Activated naive CD4-positive, alpha-beta T cell treated with anti-CD3 and anti-CD28 coated beads, Interleukin-2, amount 10 ng/mL, durations not matched to agents 7 days and 5 days (primary cell): ENCODE measurements at places on chromosomes 4 and X.

GRCh38 chr4:120630427-120630826 lies 292.1 kb downstream of the PRDM5 start:
- no peak overlapping the region for H3K27ac ChIP-seq
- H3K4me1 ChIP-seq, result no peaks in the 10 kb centered on the region
- H3K36me3 ChIP-seq, result no peaks in the 10 kb centered on the region
- H3K4me3 ChIP-seq, result no peak overlapping the region
- DNase-seq, result no peak

- H3K27me3 ChIP-seq, result peaks cover 6% of the 10 kb centered on the region
- H3K27ac ChIP-seq, result no peak overlapping the region
- DNase-seq, result no peak
- H3K4me1 ChIP-seq, result no peaks in the 10 kb centered on the region
- H3K36me3 ChIP-seq, result no peaks in the 10 kb centered on the region
These were observed 49.8 kb downstream of the RWDD4 start for GRCh38 chr4:183609151-183609550.

- H3K27me3 ChIP-seq, result no peaks in the 10 kb centered on the region
- no peak overlapping the region for H3K27ac ChIP-seq
- H3K4me3 ChIP-seq, result no peak overlapping the region
- H3K4me1 ChIP-seq, result peaks cover 20% of the 10 kb centered on the region
- no peak for DNase-seq
These were observed 827 bp upstream of the RTL3 start for GRCh38 chrX:78659955-78660354.

DNA sequence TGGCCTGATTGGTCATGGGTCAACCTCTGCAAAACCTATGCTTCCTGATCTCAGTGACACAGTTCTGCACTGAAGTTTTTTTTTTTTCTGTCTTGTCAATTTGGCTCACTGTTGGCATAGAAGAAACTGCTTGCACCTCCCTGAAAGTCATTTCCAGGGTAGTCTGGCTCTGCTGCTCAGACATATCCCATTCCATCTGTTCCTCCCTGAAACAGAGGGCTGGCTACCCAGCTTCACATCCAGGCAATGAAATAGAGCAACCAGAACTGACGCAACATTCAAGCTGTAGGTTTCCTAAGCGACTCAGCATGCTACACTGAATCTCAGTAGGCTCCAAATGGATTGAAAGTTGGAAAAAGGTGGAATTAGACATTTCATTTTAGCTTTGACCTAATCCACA lies 176.8 kb upstream of the MBNL3 start:
- H3K36me3 ChIP-seq, result no peaks in the 10 kb centered on the region
- H3K27ac ChIP-seq, result no peak overlapping the region
- no peak overlapping the region for H3K4me3 ChIP-seq

- H3K4me3 ChIP-seq, result no peak overlapping the region
- peaks cover 5% of the 10 kb centered on the region for H3K36me3 ChIP-seq
- H3K4me1 ChIP-seq, result peaks cover 13% of the 10 kb centered on the region
- no peak for DNase-seq
- H3K27me3 ChIP-seq, result peaks cover 44% of the 10 kb centered on the region
These were observed 2.4 kb upstream of the PKD2 start for GRCh38 chr4:88005076-88005475.

DNA sequence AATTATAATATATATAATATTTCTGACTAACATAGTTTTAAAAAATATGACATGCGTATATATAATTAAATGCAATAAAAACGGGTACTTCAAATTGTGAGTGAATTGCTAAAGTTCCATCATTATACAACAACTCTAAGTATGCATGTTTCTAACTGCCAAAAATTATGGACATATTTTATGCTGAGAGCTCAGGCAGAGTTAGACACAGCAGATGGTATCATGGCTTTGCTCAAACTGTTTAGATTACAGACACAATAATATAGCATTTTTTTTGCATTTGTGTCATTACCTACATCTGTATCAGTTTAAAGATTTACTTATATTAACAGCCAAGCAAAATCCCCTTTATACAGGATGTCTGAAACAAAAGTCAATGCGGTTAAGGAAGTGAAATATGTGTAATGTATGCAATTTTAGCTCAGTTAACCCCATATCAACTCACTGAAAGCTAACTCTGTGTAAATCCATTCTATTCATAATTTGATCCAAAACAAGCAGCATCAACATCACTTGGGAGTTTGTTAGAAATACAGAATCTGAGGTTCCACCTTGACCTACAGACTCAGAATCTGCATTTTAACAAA lies 119.1 kb upstream of the CNKSR2 start:
- H3K4me3 ChIP-seq, result no peak overlapping the region
- H3K36me3 ChIP-seq, result no peaks in the 10 kb centered on the region
- H3K27me3 ChIP-seq, result no peaks in the 10 kb centered on the region
- no peaks in the 10 kb centered on the region for H3K4me1 ChIP-seq
- no peak for DNase-seq
- H3K27ac ChIP-seq, result no peak overlapping the region

DNA sequence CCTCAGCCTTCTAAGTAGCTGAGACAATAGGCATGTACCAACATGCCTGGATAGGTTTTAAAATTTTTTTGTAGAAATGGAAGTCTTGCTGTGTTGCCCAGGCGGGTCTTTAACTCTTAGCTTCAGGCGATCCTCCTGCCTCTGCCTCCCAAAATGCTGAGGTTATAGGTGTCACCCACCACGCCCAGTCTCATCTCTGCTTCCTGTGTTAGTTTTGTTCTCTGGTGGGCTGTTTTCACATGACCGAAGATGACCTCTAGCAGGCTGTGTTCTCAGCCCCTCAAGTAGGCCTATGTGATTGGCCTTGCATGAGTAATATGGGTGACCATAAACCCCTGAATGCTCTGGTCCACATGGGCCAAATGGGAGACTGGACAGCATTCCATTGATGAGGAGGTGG lies 56.8 kb upstream of the MSANTD1 start:
- no peak overlapping the region for H3K4me3 ChIP-seq
- H3K27me3 ChIP-seq, result no peaks in the 10 kb centered on the region
- no peak for DNase-seq

DNA sequence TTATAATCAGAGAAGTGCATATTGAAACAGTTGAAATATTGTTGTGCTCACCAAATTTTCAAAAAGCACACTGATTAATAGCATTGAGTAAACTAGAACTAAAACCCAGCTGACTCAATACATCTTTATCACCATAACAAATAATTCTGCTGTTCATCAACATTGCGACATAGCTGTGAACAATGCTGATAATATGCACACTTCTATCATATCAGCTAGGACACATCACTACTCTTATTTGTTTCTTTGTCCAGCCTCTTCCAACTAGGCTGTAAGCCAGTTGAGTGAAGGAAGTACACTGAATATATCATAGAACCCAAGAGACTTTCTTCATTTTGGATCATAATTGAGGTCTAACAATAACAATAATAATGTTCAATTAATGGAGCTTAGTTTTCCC lies 349.7 kb downstream of the IQCM start:
- H3K4me3 ChIP-seq, result no peak overlapping the region
- no peak overlapping the region for H3K27ac ChIP-seq
- no peaks in the 10 kb centered on the region for H3K4me1 ChIP-seq

DNA sequence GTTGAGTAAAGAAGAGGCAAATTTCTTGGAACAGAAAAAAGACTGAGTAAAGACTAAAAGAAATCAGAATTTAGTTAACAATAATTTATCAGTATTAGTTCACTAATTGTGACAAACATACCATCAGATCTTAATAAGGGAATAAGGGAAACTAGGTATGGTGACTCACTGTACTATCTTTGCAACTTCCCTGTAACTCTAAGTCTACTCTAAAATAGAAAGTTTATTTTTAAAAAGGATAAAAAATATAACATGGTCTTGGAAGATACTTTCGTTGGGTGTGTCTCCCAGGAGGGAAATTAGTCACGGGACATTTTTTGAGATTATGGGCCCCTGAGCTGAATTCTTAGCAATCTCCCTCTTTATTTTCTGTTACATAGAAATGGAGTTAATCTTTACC lies 97.3 kb downstream of the EMCN start:
- no peak for DNase-seq
- no peak overlapping the region for H3K27ac ChIP-seq
- H3K36me3 ChIP-seq, result no peaks in the 10 kb centered on the region
- no peak overlapping the region for H3K4me3 ChIP-seq
- H3K27me3 ChIP-seq, result no peaks in the 10 kb centered on the region
